ENCODE measurements at places on chromosomes 2 and 18.

DNA sequence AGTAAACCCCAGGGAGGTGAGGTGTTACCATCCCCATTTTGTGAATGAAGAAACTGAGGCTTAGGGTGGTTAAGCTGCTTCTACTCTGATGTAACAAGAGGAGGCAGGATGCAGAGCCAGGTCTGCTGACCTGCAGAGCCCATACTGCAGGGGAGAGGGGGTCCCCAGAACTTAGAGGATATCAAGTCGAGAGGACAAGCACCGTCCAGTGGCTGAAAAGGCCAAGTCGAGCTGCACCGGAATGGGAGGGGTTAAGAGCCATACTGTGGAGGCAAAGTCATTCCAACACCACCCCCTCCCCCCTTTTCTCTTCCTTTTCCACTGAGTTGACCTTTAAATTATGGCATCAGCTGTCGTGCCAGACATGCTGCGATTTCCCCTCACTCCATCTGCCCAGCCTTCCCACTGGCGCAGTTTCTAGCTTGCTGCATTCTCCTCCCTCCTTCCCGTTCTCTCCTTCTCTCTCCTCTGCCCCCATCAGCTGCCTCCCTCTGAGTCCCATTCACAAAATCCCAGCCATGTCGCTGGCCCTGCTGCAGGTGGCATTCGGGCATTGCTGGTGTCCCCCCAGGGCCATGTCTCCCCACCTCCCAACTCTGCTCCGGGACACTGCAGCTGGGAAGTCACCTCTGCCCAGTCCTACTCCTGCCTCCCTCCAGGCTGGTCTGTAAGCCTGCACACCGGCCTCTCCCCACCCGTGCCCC is 346.9 kb downstream of the DYSF start:
- DNase-seq = no peak

DNA sequence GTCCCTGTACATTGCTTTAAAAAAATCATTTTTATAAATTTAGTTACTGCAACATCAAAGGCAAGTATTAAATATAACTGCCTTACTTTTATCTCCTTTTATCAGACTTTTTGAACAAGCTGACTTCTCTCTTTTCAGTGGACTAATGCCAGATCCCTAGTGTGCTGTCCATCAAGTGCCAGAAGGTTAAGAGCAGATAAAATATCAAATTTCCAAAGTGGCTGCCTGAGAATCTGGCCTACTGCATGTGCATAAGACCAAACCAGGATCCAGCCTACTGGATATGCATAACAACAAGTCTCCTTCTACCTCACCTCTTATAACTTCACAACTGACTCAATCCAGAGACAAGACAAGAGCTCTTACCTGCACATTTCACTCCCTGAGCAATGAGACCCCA is 59.8 kb upstream of the CHRNA1 start:
- DNase-seq = no peak

GRCh38 chr2:6384341-6384740 is 481.4 kb downstream of the CMPK2 start:
- DNase-seq = no peak

- DNase-seq = no peak
Observed at GRCh38 chr2:25430556-25430955, 88.8 kb upstream of the DNMT3A start.

- no peak for DNase-seq
Observed at GRCh38 chr2:18763338-18763737, 174.0 kb upstream of the NT5C1B start.

DNA sequence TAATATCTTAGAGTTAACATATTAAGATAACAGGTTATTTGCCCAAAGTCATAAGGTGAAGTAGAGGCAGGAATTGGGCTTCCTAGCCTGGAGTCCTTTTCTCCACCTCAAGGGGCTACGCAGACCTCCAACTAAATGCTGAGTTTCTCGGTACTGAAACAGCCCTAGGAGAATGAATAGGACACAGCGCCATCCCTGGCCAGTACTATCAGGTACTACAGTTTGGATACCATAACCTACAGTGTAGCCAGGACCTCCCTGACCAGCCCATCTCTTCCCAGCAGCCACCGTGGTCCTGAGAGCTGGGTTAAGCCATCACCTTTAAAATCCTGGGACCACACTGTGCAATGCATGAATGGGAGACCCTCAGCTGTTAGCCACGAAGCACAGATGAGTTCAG is 15.7 kb downstream of the CASP8 start:
- DNase-seq = no peak

GRCh38 chr2:146312899-146313298 is 1531.9 kb upstream of the ACVR2A start:
- DNase-seq = no peak

GRCh38 chr2:241804326-241805229 is 4.4 kb upstream of the NEU4 start:
- no peak for DNase-seq

DNA sequence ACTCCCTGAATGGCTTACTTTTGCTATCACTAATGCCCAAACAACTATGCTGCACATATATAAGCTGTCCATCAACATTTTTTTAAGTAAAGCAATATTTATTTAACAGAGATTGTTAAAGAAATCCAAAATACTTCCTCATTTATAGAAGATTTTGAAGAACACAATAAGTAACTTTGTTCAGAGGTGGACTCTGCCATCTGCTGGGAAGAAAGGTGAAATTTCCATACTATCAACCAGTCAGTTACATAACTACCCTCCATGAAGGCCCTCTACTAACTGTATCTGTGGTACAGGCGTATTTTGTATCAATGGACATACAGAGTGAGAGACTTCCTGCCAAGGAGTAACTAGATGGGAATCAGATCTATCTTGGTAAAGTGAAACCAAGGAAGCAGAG is 106.0 kb downstream of the DTNB start:
- DNase-seq = no peak

- no peak for DNase-seq
Observed at GRCh38 chr18:10951631-10952544, 197.5 kb downstream of the PIEZO2 start.

DNA sequence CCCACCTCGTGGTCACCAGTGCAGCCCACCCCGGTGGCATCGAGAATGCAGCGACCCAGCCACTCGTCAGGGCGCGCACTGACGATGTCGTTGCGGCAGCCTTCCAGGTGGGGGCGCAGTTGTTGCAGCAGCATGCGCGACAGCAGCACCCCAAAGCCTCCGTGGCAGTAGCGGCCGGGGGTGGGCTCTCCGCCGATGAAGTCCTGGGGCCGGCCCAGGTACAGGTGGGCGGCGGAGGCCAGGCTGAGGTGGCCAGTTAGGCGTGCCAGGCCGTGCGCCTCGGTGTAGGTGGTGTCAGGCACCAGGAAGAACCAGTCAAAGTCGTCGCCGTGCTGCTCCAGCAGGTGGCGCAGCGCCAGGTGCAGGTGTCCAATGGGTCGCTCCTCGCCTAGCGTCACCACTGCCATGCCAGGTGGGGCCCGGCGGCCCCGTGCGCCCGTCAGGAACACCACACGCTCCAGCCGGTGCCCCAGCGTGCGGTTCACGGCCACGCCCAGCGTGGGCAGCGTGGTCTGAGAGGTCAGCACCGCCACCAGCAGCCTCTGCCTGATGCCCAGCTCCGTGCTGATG is 1.9 kb downstream of the CHPF start:
- no peak for DNase-seq

GRCh38 chr2:241048949-241049343 is 50.5 kb downstream of the SNED1 start:
- DNase-seq = no peak

DNA sequence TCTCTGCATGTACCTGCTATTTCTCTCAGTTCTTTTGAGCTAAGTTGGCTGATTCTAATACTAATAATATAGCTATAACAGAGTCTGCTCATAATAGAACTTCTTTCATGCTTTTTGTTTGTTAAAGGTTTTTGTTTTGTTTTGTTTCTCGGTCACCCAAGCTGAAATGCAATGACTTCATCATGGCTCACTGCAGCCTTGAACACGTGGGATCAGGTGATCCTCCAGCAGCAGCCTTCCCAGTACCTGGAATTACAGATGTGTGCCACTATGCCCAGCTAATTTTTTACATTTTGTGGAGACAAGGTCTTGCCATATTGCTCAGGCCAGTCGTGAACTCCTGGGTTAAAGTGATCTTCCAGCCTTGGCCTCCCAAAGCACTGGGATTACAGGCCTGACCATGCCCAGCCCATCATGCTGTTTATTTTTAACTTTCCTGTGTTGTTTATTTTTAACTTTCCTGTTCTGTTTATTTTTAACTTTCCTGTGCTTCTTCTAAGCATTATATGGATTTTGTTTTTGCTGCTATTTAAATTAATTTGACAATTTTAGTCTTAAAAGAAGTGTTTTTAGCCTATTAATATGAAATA is 763.8 kb upstream of the CDH7 start:
- no peak for DNase-seq

DNA sequence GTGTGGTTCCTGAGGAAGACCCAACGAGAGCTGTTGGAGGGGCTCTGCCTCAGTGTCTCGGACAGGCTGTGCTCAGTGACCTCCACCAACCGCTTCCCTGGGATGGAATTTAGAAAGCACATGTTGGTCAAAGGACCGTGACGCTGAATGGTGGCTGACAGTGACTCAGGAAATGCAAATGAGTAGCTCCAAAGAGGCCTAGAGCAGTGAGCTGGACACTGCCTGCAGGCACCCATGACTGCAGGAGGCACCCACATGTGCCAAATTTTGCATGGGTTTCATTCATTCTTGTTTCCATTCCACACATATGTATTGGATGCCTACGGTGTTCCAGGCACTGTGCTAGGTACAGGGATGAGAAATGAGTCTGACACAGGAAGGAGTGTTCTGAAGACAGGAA is 46.4 kb downstream of the ACKR3 start:
- DNase-seq = no peak

DNA sequence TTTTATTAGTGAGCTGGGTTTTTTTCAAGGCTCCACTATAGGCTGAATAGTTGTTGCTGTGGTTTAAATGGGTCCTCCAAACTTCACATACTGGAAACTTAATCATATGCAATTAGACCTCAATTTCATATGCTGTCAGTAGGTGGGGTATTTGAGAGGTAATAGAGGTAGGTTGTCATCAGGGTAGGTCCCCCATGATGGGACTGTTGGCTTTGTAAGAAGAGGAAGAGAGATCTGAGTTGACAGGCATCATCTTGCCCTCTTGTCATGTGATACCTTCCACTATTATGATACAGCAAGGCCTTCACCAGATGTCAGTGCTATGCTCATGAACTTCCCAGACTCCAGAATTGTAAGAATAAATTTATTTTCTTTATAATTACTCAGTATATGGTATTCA is 819.4 kb downstream of the LRP1B start:
- no peak for DNase-seq

DNA sequence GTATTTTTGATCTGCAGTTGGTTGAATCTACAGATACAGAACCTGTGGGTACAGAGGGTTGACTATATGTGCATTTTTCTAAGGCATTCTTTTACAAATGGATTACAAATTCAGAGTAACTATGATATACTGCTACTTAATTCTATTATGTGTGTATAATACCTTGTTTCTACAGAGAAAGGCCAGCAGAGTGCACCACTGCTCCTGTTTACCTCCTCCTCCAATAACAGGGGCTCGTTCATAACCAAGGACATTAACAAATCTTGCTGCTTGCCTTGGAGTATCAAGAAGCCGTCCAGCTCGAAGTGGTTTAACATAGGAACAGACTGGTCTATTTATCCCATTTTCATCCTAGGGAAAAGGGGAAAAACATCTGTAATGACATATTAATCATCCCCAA is 16.4 kb downstream of the CEP76 start:
- DNase-seq = no peak

- no peak for DNase-seq
Observed at GRCh38 chr2:186980787-186981550, 132.0 kb upstream of the ZSWIM2 start.

DNA sequence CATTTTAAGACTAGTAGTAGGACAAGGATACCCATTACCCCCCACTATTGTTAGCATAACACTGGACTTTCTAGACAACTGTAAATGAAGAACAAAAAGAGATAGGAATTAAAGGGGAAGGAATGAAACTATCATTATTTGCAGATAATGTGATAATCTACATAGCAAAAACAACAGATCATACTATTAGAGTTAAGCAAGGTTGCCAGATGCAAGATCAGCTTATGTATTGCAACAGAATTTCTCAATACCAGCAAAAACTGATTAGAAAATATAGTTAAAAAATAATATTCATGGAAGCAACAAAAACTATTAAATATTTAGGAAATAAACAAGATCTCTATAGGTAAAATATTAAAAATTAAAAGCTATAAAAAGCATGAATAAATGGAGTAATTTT is 194.4 kb upstream of the SPRED2 start:
- no peak for DNase-seq

DNA sequence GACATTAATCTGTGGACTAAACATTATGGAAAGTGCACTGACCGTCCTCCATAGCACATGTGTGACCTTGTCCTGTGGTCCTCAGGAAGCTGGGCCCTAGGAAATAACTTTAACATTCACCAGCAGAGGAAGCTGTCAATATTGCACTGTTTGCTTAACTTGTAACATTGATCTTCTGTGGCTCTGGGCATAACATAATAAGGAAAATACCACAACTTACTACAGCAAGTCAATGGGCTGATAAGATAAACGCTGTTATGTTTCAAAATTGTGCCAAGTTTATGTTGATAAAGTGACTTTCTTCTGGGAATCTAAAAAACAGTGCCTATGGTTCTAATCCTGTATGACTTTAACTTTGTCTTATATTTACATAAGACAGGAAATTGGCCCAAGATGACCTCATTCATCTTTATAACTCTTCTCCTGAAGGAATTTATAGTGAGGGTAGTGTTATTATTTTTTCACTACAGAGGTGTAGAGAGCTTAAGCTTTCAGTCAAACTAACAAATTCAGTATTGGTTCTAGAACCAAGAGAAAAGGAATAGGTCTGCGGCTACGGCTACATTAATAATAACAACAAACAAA is 113.7 kb upstream of the MAP4K3 start:
- no peak for DNase-seq

- no peak for DNase-seq
Observed at GRCh38 chr2:201558232-201558631, 85.1 kb downstream of the TMEM237 start.

GRCh38 chr2:231764760-231765159 is 16.3 kb downstream of the PDE6D start:
- no peak for DNase-seq

DNA sequence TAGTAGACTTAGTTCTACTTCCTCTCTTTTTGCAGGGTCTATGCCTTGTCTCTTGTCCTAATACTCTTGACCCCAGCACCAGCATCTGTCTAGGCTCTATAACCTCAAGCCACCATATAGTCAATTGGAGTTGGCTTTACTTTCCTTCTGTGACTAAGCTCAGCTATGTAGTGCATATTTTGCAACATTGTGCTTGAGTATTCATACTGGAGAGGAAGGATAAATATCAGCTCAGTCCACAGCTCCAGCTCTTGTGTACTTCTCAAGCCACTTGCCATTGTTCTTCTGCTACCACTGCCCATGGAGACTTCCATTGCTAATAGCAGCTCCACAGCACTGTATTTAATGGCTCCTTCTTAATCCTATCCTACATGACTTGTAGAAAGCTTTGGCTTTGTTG is 35.5 kb upstream of the CD28 start:
- no peak for DNase-seq

DNA sequence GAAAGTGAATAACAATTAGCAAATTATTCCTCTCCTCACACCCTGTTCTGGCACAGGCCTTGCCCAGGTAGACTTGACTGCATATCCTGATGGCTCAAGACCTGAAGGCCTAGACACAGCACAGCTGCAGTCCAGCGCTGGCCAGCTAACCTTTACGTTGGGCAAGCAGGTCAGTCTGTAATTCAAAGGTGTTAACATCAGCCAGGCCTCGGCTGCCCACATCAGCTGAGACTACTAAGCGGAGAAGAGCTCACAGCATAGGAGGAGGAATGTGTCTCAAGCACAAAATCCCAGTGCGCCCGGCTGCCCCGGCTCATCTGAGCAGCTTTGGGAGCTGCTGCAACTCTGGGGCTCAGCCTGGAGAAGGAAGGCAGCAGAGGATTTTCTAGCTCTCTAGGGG is 33.5 kb upstream of the OTOF start:
- no peak for DNase-seq
